ENCODE measurements at places on chromosomes 1 and 21. TPM values are rescaled to one million over a fixed set of nuclear protein-coding genes. Genes with fewer than 3 reads are reported as not detected.

DNA sequence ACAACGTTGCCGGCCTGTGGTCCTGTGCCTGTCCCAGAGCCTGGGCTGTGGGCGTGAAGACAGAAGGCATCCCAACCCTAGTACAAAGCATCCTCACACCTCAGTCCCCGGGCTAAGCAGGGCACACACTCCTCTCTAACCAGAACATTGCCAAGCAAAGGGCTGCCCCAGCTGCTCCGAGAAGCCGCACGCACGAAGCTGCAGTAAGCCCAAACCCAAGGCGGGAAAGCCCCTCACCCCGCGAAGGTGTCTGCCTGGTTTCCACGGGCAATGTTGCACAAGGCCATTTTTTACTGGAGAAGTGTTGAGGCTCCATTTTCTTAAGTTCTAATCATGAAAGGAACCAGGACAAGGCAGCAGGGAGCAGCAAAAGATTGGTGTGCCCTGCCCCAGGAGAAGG is 519.0 kb downstream of the NPHP4 start:
- no peak for DNase-seq
- H3K4me3 ChIP-seq = no peak overlapping the region
- no peaks in the 10 kb centered on the region for H3K4me1 ChIP-seq

GRCh38 chr1:92583821-92584760 is 97.4 kb upstream of the GFI1 start:
- peak; percentile 67 for DNase-seq
- peak overlapping the region; percentile 67 for H3K4me3 ChIP-seq
- H3K27ac ChIP-seq = peak overlapping the region; percentile 87
- no peaks in the 10 kb centered on the region for H3K36me3 ChIP-seq

DNA sequence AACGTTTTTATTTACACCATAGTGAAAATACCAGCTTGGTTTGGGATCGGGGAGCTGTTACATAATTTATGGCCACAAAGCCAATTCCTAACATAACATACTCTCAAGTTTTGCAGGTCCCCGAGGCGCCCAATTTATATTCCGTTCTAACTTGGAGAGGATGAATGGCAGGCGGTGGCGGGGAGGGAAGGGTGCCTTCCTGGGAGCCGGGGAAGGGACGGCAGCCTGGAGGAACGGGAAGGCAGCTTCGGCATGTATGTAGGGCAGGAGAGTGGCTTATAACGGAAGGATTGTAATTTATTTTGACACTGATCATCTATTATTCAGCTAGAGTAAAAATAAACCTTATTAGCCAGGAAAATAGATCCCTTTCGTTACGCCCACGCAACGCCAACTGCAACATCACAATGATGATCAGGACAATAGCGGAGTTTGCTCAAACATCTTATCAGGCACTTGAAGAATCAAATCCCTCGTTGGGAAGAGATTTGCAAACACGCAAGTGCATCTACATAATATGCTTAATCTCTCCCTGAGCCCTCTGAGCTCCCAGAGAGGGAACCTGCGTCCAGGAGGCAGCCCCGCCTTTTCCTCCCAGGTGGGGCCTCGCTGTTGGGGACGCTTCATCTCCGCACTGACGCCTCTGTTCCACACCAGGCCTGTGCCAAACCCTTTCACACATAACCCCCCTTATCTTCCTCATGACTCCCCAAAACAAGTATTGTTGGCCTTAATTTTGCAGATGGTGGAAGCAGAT is 93.7 kb upstream of the C1orf174 start:
- H3K27me3 ChIP-seq = no peaks in the 10 kb centered on the region
- no peak overlapping the region for H3K4me3 ChIP-seq
- no peak for DNase-seq

DNA sequence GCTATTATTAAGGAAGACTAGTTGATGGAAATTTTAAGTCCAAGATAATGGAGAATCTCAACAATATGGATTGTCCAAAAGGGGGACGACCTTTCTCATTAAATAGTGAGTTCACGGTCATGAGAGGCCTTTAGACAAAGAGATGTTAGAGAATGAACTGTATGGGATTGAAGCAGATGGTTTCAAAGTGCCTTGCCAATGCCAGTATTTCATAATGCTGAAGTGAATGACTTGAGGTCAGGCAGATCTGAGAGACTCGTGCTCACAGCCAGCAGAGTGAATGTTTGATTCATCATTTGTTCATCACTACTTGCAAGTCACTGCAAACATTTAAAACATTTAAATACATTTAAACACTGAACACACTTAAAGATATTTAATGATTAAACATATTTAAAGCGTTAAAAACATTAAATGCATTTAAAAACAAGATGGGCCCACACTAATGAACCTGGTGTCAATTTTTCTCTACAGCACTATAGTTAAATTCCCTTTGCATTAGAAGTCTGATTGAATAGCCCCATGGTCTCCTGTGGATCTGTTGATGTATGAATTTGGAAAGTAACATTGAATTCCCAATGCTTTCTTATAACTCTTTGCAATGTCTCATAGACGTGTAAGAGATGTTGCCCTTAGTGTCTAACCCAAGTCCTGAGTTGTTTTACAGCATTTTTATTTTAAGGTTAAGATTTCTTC is 80.7 kb downstream of the TGFB2 start:
- DNase-seq = no peak
- no peaks in the 10 kb centered on the region for H3K27me3 ChIP-seq
- H3K4me1 ChIP-seq = no peaks in the 10 kb centered on the region
- H3K4me3 ChIP-seq = no peak overlapping the region
- H3K27ac ChIP-seq = no peak overlapping the region

GRCh38 chr1:223022641-223023473 is 120.2 kb downstream of the TLR5 start:
- H3K4me3 ChIP-seq = no peak overlapping the region
- no peaks in the 10 kb centered on the region for H3K4me1 ChIP-seq
- H3K27me3 ChIP-seq = peaks cover 2% of the 10 kb centered on the region

DNA sequence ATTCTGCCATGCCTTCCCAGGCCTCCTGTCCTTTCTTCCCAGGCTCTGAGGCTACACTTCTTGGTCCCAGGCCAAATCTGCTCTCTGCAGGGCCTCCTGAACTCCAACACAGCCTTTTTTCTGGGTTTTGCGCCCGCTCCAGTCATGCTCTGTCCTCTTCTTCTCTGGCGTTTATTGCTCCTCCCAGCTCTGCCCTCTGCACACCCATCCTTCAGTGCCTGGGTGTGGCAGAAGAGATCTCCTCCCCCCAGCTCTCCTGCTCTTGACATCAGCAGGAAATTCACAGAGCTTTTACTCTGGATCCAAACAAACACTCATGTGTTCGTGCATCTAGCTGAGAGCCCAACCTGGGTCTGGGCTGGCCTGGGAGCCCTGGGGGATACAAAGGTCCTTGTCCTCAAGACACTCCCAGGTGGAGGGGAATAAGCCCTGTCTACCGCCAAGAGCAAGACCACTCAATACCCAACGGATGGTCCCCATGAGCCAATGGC is 22.9 kb upstream of the EPS8L3 start:
- peaks cover 11% of the 10 kb centered on the region for H3K27me3 ChIP-seq
- peak overlapping the region; percentile 85 for H3K27ac ChIP-seq
- H3K4me3 ChIP-seq = no peak overlapping the region
- DNase-seq = no peak
- peaks cover 56% of the 10 kb centered on the region for H3K4me1 ChIP-seq
- H3K36me3 ChIP-seq = no peaks in the 10 kb centered on the region

- peaks cover 5% of the 10 kb centered on the region for H3K27me3 ChIP-seq
- H3K36me3 ChIP-seq = no peaks in the 10 kb centered on the region
- H3K4me1 ChIP-seq = no peaks in the 10 kb centered on the region
- no peak overlapping the region for H3K27ac ChIP-seq
These were observed 551.1 kb downstream of the MATN1 start for GRCh38 chr1:30172299-30172694.

XCL1 gene
- polyA plus RNA-seq = 123 TPM

- no peak for DNase-seq
- H3K27me3 ChIP-seq = no peaks in the 10 kb centered on the region
- H3K4me3 ChIP-seq = no peak overlapping the region
- H3K27ac ChIP-seq = no peak overlapping the region
- H3K4me1 ChIP-seq = no peaks in the 10 kb centered on the region
These were observed 71.3 kb upstream of the B3GALNT2 start for GRCh38 chr1:235575597-235575996.

DNA sequence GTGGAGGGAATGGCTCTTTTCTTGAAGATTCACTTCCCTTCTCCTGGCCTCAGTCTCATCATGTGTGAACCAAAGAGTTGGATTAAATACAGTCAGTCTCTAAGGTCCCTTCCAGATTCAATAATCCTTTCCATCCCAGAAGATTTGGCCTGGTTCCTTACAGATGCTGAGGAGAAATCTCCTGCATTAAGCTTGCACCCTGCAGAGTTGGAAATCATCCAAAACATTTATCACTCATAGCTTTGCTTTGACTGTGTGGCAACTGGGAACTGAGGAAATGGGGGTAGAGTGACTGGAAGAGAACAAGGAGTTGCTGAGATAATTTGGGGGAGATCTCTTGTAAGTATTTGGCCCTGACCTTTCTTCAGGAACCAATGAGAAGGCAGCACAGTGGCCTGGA is 220.5 kb upstream of the SGIP1 start:
- no peak for DNase-seq
- H3K4me1 ChIP-seq = peaks cover 6% of the 10 kb centered on the region
- H3K27me3 ChIP-seq = peaks cover 1% of the 10 kb centered on the region
- H3K27ac ChIP-seq = no peak overlapping the region
- no peaks in the 10 kb centered on the region for H3K36me3 ChIP-seq

ANGEL2 gene
- 34.8 TPM for polyA plus RNA-seq
